NCI-H1048 (cell line): ENCODE measurements at places on chromosomes 1 and 21.

- no peak for DNase-seq
Measured at GRCh38 chr1:18351735-18352134, 129.0 kb upstream of the KLHDC7A start.

DNA sequence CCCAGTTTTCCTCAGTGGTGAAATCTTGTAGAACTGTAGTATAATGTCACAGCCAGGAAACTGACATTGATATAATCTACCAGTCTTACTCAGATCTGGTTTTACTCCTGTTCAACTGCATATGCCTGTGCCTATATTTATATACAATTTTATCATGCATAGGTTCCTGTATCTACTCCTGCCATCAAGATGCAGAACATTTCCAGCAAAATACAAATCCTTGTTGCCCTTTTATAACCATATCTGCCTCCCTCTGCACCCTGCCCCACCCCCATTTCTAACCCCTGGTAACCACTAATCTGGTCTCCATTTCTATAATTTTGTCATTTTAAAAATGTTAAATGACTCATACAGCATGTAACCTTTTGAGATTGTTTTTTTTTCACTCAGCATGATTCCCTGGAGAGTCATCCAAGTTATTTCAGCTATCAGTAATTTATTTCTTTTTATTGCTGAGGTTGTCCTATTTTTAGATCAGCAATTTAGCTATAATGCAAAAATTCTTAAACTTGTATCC lies 8.1 kb downstream of the UTP25 start:
- no peak for DNase-seq

- no peak for DNase-seq
Measured at GRCh38 chr1:46176211-46176865, at the start of gene P3R3URF. P3R3URF (minus strand) TSS chr1:46176488; CDS start chr1:46176471, 17 bp downstream.

DNA sequence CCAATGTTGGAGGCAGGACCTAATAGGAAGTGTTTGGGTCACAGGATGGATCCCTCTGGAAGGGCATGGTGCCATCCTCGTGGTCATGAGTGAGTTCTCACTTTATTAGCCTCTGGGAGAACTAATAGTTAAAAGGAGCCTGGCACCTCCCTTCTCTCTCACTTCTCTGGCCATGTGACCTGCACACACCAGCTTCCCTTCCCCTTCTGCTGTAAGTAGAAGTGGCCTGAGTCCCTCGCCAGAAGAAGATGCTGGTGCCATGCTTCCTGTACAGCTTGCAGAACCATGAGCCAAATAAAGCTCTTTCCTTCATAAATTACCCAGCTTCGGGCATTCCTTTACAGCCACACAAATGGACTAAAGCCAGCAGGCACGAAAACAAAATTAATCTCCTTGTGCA lies 23.6 kb downstream of the ACOT7 start:
- no peak for DNase-seq

DNA sequence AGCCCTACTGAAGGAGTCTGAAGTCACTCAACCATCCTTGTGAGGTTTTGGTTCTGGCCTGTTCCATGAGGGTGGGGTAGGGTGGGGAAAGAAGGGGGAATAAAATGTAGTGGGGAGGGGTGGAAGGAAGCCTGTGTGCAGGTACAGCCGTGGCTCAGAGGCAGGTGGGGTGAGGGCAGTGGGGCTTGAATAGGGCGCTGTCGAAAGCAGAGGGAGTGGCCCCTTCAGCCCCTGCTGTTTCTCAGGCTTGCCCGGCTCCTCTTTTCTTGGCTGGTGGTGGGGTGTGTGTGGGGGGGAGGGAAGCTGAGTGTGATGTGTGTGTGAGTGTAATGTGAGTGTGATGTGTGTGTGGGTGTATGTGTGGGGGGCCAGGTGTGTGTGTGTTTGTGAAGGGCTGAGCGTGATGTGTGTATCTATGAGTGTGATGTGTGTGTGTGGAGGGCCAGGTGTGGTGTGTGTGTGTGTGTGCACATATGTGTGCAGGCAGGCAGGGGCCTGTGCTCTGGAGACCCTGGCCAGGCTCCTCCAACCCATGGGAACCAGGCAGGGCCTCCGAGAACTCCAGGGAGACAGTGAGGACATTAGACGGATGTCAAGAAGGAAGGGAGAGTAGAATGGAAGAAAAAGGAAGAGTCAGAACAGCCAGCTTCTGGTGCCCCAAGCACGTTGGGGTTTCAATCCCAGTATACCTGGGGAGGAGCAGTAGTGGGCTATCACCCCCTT lies 9.0 kb downstream of the SOX13 start:
- DNase-seq: no peak

- no peak for DNase-seq
Measured at GRCh38 chr1:14553711-14554110, 44.8 kb upstream of the KAZN start.

DNA sequence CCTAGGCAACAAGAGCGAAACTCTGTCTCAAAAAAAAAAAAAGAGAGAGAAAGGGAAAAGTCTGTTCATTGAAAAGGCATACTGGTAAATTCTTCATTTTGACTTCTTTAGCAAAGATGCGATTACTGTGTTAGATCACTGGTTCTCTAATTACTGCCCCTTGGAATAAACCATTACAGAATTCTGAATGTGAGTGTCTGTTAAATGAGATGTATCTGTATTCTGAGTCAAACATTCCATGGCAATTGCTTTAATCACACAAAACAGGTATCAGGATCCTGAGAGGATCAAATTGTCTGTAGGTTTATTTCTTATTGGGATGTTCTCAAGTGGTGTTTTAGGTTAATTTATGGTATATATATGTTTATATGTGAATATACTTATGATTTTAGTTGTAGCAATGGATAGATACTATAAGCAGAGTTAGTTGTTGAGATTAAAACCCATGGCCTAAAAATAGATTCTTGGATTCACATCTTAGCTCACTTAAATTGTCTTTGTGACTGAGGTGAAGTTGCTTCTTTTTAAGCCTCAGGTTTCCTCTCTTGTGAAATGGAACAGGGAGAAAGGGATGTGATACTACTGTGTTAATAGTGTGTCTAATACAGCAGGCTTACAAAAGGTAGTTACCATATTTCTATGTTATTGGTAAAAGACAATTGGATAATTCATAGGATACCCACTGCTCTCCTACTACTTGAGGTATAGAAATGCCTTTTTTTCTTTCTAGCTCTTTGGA lies 16.2 kb downstream of the SRRM1 start:
- DNase-seq: no peak

GRCh38 chr1:198575798-198576641 lies 35.5 kb upstream of the ATP6V1G3 start:
- no peak for DNase-seq

DNA sequence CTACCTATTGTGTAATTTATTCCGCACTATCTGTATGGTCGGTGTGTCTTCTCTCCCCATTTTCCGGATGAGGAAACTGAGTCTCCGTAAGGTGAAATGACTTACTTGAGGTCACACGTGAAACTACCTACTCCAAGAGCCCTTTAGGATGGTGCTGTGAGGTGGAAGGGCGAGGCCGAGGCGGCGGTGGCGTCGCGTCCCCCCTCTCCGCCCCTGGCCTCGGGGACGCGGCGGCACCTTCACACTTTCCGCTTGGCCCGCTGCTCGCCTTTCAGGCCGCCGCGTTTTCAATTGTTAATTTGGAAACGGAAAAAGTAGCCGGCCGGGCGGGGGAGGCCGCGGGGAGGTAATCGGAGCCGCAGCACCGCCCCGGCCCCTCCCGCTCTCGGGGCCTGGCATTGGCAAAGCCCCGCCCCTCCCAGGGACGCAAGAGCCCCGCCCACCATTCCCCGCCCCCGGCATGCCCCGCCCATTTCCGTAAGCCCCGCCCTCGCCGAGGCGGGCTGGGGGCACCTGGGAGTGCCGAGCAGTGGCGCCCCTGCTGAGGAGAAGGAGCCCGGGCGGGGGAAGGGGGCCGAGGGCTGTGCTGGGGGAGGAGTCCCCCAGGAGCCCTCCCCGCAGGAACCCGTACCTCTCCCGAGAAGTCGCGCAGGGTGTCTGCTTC lies 18.6 kb downstream of the KCNQ4 start:
- DNase-seq: peak; percentile 55

DNA sequence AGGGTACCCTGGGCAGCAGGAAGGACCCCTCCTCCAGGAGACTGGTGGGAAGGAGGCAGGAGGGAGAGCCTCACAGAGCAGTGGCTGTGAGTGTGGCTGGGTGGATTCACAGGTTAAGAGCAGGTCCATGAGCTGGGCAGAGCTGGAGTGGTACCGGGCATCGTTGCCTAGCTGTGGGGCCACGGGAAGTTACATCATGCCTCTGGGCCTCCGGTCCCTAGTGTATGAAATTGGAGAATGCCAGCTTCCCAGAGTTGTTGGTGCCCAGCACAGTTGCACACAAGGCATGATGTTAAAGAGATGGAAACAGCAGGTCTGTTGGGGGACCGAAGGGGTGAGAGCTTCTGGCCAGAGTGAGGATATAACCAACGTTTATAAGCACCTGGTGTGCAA lies 18.5 kb downstream of the FOXO6 start:
- no peak for DNase-seq

- DNase-seq: no peak
Measured at GRCh38 chr1:8985915-8986813, 40.1 kb downstream of the SLC2A7 start.

GRCh38 chr1:7145947-7146346 lies 360.7 kb downstream of the CAMTA1 start:
- no peak for DNase-seq

DNA sequence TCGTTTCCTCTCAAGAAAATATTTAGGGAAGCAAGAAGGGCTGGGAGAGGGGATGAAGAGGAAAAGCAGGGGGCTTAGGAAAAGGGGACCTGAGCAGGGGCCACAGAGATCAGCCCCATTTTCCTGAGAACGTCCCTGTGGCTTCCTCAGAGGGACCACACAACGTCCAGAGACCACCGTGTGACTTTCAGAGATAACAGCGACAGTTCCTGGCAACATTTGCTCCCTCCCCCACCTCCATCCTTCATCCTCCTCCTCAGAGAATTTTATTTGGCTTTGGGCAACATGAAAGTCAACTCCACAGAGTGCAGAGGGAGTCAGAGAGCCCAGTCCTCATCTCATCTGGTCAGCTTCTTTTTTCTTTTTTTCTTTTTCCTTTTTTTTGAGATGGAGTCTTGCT lies 50.9 kb downstream of the RUNX1 start:
- no peak for DNase-seq

DNA sequence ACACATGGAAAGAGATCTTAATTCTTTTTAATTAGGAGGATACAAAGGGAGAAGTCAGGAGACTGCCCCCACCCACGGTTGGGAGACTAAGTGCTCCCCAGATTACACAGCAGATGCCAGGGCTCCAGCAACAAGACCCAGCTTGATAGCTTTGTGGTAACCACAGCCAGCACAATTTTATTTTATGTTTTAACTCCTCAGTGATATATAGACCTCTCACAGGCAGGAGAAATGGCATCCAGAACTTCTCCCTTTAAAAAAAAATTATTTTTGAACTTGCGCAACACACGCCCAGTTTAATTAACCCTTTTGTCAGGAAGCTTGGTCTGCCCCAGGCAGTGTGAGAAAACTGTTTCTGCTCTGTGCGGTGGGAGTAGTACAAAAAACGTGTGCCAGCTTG lies 62.6 kb upstream of the ACOT11 start:
- no peak for DNase-seq

DNA sequence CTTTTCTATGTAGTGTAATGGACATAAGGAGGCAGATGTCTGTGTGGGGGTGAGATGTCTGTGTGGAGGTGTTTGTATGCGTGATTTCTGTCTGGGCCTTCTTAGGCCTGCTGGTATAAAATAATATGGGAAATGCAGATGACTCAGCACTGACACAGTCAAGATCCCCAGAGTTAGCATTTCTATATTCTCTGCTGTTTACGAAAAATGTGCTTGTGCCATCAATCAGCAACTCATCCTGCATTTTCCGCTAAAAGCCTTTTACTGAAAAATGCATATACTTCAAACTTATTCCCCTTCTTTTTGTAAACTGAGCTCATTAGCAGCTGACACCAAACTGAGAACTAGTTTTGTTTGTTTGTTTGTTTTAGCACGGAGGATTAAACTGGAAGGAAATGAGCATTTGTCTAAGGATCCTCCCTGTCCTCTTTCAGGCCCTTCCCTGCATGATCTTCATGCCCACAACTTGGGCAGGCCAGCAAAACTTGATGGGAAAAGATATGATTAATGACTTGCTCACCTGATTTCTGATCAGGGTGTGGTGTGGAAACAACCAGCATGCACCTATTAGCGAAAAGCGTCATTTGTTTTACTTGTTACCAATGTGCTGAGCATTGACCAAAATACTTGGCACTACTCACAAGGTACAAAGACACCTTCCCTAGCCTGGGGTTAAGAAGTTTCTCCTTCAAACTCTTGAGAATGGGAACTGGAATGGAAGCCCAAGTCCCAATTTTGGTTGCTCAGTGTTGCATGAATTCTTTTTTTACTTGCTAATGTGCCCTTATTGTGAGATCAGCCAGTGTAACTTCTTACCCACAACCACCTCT lies 77.4 kb downstream of the NDUFS5 start:
- DNase-seq: no peak

GRCh38 chr1:156748670-156749418 lies 2.6 kb downstream of the HDGF start:
- no peak for DNase-seq

DNA sequence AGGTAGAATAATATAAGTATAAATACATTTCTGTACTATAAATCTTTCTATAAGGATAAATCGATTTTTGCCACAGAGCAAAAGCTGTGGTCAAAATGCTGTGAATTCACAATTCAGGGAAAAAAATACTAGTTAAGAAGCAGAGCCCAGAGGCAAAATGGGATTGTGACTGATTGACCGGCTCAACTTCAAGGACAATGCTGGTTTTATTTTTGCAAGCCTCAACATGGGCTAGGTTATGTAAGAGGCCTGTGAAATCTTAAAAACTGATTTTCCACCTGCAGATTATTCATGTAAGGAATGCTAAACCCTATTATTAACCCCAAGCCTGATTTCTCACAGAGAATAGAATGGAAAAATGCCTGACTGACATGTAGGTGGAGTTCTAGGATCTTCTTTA lies 155.1 kb downstream of the HHAT start:
- DNase-seq: no peak
